Activated CD8-positive, alpha-beta memory T cell treated with anti-CD3 and anti-CD28 coated beads for 24 hours (primary cell): ENCODE measurements at places on chromosomes 2 and 18.

DNA sequence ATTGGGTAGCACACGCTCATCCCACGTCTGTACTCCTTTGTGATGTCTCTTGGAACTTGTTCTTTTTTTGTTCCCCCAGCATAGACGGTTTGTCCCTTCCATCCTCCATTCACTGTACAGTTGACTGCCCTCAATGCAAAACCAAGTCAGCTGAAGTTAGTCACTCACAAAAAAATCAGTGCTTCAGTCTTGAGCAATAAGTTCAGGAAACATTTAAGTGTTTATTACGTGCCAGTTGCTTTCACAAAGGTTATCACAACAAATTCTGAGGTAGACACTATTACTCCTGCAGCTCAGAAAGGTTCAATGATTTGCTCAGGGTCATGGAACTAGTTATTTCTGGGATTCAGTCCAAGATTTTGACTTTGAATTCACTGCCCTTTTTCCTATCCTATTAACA is 102.2 kb downstream of the PDE1A start:
- no peak for DNase-seq

GRCh38 chr18:49258938-49259337 is 201.5 kb downstream of the DYM start:
- DNase-seq: no peak

- DNase-seq: no peak
Measured at GRCh38 chr18:52903857-52904256, 563.9 kb downstream of the DCC start.

- DNase-seq: no peak
Measured at GRCh38 chr18:54871231-54871630, 43.0 kb downstream of the RAB27B start.

DNA sequence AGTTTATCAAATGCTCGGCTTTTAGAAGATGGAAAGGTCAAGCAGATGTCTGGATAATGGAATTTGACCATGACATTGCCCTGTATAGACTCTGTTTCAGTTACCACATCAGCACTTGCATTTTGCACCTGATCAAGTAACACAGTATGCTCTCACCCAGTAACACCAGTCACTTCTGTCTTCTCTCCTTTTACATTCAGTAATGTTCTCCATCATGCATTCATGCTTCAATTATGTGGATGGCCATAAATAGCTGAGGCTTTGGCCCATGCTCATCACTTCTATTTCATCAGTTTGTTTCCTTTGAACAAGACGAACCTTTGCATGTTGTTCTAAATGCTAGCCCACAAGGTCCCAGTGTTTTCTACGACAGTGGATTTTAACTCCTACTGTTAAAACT is 322.9 kb upstream of the ACVR2A start:
- no peak for DNase-seq

GRCh38 chr2:122081751-122082150 is 326.3 kb downstream of the TSN start:
- DNase-seq: no peak

GRCh38 chr2:127078666-127079270 is 28.2 kb downstream of the BIN1 start:
- no peak for DNase-seq

DNA sequence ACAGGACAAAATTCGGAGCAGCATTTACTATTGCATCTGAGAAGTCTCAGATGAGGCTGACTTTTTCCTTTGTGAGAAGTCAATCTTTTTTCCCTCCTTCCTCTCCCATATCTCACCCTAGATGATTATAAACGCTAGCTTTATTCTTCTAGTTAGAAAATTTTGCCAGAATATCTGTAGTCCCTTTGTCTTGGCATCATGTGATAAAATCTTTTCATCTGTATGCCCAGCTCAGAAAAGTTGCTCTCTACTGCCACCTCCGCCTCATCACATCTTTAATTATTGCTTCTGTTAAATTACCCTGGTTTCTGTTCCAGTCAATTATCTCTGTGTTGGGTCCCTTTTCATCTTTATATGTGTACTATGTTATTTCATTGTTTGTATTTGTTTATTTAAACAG is 210.8 kb upstream of the SLC35G4 start:
- no peak for DNase-seq
